ENCODE measurements at places on chromosomes 11 and 22.
A peak's percentile ranks its signal among the peaks of the same experiment; 100 is the strongest.

GRCh38 chr22:32837803-32838202 is 36.3 kb downstream of the TIMP3 start:
- DNase-seq: no peak

DNA sequence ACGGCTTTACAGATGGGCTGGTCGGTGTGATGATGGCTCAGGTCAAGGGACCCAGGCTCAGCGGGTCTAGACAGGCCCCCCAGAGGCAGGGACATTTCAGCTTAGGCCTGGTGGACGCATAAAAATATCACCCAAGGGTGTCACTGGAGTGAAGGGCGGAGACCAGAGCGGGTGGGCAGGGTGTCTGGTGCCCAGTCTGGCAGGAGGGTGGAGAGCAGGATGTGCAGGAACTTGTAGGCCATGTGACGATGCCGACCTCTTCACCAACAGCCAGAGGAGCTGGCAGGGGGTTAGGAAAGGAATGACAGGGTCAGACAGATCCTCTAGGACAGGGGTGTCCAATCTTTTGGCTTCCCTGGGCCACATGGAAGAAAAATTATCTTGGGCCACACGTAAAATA is 4.5 kb downstream of the MAPK8IP1 start:
- DNase-seq: no peak

- DNase-seq: no peak
Measured at GRCh38 chr11:117820071-117820470, 4.5 kb downstream of the FXYD2 start.

GRCh38 chr11:31699066-31699465 is 112.1 kb downstream of the PAX6 start:
- DNase-seq: no peak

- peak; percentile 68 for DNase-seq
Measured at GRCh38 chr11:73335204-73335923, 27.3 kb downstream of the ARHGEF17 start.

GRCh38 chr11:122633219-122633829 is 22.2 kb upstream of the UBASH3B start:
- DNase-seq: no peak
